ENCODE measurements at places on chromosomes 16 and 17.

GRCh38 chr16:76378020-76378419, 100.8 kb downstream of the CNTNAP4 start:
- no peak for DNase-seq

DNA sequence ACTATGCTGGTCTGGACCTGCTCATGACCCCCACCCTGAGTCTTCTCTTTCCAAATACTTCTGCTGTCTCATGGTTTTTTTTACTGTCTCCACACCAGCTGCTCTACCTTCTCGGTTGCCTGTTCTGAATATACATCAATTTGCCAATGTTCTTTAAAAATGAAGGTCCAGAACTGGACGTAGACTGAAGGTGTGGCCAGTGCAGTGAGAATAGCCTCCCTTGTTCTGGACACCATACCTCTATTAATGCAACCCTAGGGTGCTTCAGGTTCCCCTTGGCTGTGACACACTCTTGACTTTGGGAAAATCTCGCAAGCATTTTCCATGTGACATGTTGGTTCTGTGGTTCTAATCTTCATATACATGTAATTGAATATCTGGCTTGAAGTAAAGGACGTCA, 15.3 kb upstream of the IL21R start:
- no peak for DNase-seq

- no peak for DNase-seq
These were observed 3.4 kb upstream of the CBX2 start for GRCh38 chr17:79774561-79774975.

DNA sequence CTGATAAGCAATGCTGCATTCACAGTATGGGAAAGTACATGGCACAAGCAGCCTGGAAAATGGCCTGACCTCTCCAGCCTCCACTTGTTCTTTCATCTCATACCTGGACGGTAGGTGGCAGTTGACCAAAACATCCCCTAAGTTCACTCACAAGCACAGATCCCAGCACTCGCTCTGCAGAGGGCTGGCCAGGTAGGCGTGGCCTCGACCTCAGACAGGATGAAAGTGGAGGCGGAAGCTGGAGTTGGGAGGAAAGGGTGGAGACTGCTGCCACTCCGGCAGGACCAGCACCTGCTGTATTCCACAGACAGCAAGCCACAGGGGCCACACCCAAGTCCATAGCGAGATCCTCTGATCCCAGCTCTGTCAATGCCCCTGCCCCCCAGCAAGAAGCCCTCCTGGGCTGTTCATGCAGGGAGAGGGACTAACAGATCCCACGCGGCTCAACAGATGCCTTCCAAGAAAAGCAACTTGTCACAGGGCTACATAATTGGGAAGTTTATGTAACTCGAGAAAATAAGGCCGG, 31.3 kb downstream of the ZCCHC14 start:
- no peak for DNase-seq

DNA sequence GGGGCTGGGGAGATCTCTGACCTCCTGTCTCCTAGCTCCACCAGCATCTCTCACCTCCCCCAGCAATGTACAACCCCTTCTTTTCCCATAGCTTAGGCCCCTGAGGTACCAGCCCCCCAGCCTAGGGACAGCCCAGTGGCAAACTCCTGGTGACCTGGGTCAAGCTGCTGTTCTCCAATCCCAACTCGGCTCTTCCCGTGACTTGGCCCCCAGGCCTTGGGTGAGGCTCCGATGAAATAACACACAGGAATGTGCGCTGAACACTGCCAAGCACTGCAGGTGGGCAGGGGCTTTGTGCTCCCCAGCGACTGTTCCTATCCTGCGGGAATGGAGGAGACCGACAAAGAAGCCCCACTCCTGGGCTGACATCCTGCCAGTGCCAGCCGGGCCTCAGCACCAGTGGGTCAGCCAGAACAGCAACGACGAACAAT, 63.7 kb upstream of the AMZ2 start:
- DNase-seq = no peak

DNA sequence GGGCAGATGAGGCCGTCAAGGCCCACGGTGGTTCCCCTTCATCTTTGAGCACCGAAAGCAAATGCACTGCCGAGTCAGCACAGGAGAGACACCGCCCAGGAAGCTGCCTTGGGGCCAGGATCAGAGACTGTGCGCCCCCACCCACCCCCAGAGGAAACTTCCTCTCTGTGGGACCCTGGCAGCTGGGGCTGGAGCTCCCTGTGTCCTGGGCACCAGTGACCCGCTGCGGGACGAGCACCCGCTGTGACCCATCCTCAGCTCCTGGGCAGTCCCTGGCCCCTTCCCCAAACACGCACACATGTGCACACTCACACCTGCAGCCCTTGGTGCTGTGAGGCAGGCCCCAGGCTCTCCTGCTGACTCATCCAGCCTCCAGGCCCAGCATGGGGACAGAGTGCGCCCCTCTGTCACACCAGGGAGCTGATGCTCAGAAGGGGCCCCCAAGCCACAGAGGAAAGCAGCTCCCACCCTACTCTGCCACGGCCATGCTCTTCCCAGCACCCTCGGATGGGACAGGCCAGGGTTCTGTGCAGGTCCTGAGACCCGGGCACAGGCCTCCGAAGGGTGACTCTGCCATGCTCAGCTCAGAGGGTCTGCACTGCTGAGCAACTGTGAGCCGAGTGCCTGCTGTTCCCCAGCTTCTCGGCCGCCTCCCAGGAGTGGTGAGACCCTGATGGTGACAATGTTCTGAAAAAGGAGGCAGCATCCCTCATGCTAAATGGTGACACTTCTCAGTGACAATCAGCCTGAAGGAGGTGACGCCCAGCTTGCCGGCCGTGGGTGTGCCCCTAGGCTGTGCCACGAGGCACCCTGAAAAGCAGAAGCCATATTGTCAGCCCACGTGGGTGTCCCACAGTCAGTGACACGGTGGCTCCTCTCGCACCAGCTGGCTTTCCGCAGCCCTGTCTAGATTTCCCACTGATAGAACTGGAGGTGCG, 3.6 kb downstream of the PIEZO1 start:
- DNase-seq = no peak

DNA sequence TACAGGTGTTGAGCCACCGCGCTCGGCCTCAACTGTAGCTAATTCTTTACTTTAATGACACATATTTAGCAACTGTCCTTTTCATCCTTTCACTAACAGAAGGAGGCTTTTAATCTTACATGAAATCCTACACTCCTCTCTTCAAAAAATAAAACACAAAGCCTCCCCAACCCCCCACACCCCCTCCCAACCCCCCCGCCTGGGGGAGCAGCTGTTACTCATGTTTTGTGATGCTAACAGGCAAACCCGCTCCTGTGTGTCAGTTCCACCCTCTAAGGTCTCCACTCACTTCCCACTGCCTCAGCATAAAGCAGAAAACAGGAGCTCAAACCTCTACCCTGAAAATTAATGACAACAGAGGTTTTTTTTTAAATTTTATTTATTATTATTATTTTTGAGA, 55.4 kb upstream of the SLC25A19 start:
- DNase-seq = no peak

GRCh38 chr16:49755313-49755620, 100.6 kb downstream of the ZNF423 start:
- no peak for DNase-seq

- no peak for DNase-seq
These were observed 499.4 kb upstream of the HSBP1 start for GRCh38 chr16:83308414-83308813.

All from amniotic stem cell (primary cell).